ENCODE measurements at places on chromosomes 1 and 21. TPM values are rescaled to one million over a fixed set of nuclear protein-coding genes. Genes with fewer than 3 reads are reported as not detected.

GRCh38 chr1:195617106-195617505, 991.1 kb downstream of the KCNT2 start:
- no peak for DNase-seq

Gene CFH
- 12.8 TPM for total RNA-seq

GRCh38 chr1:56060906-56061305, 518.5 kb downstream of the PLPP3 start:
- peak; percentile 82 for DNase-seq

DNA sequence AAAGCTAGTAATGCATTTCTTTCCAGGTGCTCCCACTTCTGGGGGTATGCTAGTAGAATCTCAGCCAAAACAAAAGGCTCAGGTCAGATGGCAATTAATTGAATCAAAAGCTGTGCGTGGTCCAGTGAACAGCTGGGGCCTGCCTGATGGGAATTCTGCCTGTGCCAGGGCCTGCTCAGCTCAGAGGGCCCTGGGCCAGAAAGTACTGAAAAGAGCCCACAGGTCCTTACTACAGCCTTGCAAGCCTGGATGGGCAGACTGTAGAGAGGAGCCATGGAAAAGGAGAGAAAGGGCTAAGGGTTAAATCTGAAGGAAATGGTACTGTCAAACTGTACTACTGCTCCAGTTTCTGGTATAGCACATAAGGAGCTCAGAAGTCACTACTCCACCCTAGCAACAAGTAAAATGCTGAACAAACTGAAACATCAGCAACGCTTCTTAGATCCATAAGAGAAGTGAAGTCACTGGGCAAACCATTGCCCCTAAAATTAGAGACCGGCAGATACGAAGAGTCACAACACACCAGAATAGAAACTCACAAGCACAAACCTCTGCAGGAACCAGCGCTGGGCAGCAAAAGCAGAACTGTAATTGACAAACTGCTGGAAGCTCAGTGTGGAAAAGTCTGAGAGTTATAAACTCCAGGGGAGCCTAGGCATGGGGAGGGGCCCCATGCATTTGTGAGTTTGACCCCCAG, 121.1 kb upstream of the SYT6 start:
- no peak for DNase-seq

- DNase-seq, result peak; percentile 49
Observed at GRCh38 chr1:35030756-35031446, 844 bp downstream of the ZMYM6 start.

Gene AK4
- 30.3 TPM for total RNA-seq

- DNase-seq, result no peak
Observed at GRCh38 chr1:198318085-198318484, 161.3 kb downstream of the NEK7 start.

- DNase-seq, result no peak
Observed at GRCh38 chr1:153801786-153802697, 26.8 kb downstream of the SLC27A3 start.

Gene SPRR2E
- total RNA-seq, result not detected

DNA sequence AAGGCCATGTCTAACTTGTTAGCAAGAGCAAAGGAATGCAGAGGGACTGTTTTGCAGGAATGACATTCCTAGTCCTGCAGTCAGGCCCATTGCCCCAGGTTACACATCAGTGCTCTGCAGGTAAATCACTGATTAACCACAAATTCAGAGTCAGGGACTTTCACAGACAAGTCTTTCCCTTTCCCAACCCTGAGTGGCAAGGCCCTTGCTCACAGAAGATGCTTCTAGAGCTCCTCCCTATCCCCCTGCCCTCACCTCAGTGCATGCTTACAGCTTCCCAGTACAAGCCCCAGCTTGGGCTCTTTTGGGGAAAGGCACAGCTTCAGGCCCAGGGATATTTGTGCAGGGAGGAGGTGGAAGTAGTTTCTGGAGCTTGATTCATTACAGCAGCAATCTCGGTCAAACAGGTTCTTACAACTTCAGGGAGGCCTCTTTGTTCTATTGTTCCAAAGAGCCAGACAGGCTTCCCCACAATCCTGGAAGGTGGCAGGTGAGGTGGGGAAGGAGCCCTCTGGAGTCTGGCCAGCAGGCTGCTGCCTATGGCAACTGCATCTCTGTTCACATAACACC, 53.9 kb downstream of the CASQ2 start:
- no peak for DNase-seq

GRCh38 chr1:159895286-159895685, 4.7 kb downstream of the CFAP45 start:
- no peak for DNase-seq

DNA sequence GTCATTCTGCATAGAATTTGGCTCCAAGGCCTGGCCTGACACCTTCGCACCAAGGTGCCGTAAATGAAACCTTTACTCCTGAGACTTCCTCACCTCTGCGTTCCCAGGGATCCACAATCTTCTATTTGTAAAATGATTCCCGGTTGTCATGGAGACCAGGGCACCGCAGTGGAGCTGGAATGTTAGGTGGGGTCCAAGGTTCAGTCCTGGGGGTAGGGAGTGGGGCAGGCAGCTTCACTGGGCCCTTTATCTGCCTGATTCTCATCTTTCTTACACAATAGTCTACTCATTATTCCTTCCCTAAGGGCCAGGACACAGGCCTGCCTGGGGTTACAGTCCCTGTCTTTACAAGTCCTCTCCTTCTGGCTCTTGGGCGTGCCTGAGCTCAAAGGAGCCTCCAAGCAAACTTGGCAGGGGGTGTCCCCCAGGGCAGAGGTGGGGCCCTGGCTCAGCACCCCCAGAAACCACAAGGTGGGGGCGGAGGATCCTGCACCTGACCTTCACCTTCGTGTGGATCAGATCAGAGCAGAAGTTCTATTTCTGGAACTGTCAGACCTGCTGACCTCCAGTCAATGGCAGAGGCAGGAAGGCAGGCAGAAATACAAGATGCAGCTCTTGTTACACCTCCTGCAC, 51.1 kb downstream of the RIPK4 start:
- DNase-seq, result no peak

DNA sequence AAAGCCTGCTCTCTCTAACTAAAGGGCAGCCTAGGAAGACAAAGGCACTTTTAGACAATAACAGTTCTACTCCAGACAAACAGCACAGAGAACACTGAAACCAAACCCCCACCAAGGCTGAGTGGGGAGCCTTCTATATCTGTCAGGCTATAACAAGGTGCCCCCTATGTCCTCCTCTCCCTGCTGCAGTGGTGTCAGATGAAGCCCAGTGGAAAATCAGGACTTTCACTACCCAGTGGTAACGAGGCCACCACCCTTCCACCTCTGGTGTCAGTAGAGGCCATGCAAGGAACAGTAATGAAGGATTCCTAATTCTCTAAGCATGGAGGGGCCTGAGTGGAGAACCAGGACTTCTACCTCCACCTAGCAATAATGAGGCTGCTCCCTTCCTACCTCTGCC, 83.7 kb downstream of the ZSWIM5 start:
- DNase-seq, result no peak

- DNase-seq, result no peak
Observed at GRCh38 chr1:244876228-244876910, 12.0 kb upstream of the HNRNPU start.

GRCh38 chr1:1123581-1124507, 8.0 kb upstream of the C1orf159 start:
- DNase-seq, result peak; percentile 15

DNA sequence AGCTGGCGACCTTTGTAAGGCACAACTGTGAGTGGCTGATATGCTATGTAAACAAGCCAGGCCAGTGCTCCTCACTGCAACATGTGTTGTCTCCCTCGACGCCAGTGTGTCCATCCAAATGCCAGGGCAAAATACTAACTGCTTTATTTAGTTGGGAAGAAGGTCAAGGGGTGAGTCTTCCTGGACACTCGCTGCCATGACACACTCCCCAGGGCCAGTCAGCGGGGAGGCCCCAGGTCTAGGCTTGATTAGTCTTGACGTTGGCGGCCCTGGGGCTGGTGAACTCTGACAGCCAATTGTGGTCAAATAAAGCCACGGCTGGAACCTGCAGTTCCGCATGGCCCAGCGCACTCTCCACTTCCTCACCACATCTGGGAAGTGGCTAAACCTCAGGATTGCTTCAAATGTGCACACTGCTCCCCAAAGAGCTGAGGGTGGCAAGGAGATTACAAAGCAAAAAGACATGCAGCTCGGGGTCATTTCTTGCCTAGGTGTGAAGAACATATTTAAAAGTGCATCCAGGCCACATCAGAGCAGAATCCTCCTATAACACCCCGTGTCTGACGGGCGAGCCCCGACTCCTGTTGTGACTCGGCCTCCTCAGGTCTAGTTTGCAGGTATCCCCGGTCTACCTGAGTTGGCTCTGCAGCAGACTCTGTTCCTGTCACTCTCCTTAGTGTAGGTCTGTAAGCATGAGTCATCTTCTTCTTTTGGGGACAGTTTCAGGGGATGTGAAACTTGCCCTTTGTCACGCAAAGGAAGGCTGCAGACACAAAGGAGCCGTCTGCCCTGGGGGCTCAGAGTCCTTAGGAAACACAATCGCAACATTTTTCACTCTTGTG, 183.5 kb downstream of the RUNX1 start:
- DNase-seq, result peak; percentile 68

- no peak for DNase-seq
Observed at GRCh38 chr1:33273961-33274371, 17.7 kb downstream of the ZNF362 start.

GRCh38 chr1:190258003-190258402, 219.7 kb downstream of the BRINP3 start:
- no peak for DNase-seq

Gene CACNA1S
- not detected for total RNA-seq

GRCh38 chr1:66386712-66387111, 147.2 kb upstream of the SGIP1 start:
- DNase-seq, result no peak

DNA sequence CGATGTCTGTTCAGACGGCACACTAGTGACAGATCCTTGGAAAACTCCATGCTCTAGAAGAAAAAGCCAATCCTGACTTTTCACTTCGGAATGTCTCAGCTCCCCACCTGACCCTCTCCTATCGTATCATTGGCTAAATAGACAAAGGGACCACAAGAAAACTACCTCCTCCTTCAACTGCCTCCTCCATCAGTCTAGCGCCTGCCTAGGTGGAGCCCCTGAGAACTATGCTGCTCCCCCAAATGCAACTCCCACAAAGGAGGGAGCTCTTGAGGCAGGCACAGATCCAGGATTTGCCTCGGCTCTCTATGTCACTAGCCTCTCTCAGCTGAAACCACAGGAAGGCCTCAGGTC, 148.4 kb downstream of the TOMM20 start:
- no peak for DNase-seq

Gene GUCA2B
- total RNA-seq, result not detected

Gene TLR5
- under 0.01 TPM for total RNA-seq

GRCh38 chr1:167463875-167464575, 54.3 kb downstream of the CD247 start:
- no peak for DNase-seq

Gene COL16A1
- total RNA-seq, result 34.2 TPM

GRCh38 chr1:158179301-158180041, 1.2 kb upstream of the CD1D start:
- no peak for DNase-seq

Gene SPRR3
- total RNA-seq, result not detected

DNA sequence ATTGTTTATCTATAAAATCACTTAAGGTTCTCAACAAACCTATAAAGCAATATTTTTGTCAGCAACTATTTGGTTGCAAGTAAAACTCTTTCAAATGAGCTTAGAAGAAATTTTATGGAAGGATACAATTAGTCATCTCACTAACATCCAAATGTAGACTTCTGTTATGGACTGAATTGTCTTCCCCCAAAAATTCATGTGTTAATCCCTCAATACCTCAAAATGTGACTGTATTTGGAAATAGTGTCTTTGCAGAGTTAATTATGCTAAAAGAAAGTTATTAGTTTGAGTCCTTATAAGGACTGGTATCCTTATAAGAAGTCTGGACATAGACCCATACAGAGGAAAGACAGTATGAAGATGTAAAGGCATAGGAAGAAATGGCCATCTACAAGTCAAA, 357.8 kb upstream of the PRMT6 start:
- DNase-seq, result no peak

Gene LCE2B
- total RNA-seq, result not detected

DNA sequence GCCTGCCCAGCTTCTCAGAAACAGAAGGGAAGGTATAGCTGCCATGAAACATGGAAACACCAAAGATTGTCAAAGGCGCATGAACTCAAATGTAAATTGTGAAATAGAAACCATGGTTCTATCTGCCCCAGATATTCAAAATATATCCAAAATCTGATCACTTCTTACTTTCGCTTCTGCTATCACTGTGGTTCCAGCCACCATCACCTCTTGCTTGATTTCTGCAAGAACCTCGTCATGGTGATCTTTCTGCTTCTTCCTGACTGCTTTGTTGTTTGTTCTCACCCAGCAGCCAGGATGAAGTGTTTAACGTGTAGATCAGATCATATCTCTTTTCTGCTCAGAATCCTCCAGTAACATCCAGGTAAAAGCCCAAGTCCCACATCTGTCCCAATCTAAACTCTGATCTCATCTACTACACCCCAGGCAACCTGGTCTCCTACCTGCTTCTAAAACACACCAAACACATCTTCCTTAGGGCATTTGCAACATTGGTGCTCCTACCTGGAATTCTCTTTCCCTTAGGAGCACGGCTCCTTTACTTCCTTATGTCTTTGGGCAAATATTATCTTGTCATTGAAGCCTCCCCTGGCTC, 10.5 kb upstream of the LMO4 start:
- DNase-seq, result no peak

DNA sequence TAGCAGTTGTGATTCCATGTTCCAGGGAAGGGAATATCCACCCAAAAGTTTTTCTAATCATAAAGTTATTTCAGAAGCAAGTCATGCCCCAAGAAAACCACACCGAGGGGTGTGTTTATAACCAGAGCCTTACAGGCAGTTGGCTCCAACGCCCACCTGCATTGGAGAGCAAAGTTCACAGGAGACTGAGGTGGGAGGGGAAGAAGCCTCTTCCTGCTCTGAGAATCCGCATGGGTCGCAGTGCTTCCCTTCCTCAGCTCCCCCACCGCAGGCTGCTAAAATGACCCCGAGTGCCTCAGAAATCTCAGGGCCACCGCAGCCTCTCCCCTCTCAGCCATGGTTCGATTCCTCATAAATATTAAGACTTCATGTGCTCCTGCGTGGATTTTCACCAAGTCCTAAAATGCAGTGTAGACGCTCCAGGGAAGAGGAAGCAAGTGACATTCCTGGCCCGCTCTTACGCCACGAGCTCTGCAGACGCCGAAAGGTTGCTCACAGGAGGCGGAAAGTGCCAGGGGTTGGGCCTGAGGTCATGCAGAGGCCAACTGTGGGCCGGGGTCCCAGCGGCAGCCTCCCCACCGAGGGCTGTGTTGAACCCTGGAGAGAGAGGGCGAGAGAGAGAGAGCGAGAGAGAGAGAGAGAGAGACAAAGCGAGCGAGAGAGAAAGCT, 13.4 kb upstream of the SPSB1 start:
- peak; percentile 55 for DNase-seq

- DNase-seq, result no peak
Observed at GRCh38 chr1:78088015-78088414, 42.2 kb downstream of the GIPC2 start.

GRCh38 chr1:234897754-234898454, 230.7 kb downstream of the TOMM20 start:
- no peak for DNase-seq

GRCh38 chr1:218712677-218713076, 367.5 kb downstream of the TGFB2 start:
- DNase-seq, result no peak

GRCh38 chr1:78426408-78426807, 64.4 kb upstream of the PTGFR start:
- no peak for DNase-seq

Gene EPHA2
- total RNA-seq, result 24.0 TPM

Gene NGF
- 12.5 TPM for total RNA-seq

Gene TMEM240
- total RNA-seq, result 1.1 TPM

Gene LRRC71
- total RNA-seq, result not detected

Gene ZC3H11A
- 66.5 TPM for total RNA-seq

Gene CNR2
- not detected for total RNA-seq
